ENCODE measurements at places on chromosomes 3 and 15. TPM values are rescaled to one million over a fixed set of nuclear protein-coding genes. Genes with fewer than 3 reads are reported as not detected.
A peak's percentile ranks its signal among the peaks of the same experiment; 100 is the strongest.

- no peak overlapping the region for H3K4me3 ChIP-seq
- H3K27me3 ChIP-seq, result no peaks in the 10 kb centered on the region
- DNase-seq, result no peak
- H3K4me1 ChIP-seq, result no peaks in the 10 kb centered on the region
Measured at GRCh38 chr3:147210676-147211075, 195.7 kb downstream of the ZIC4 start.

GRCh38 chr3:2099028-2099671 is 484 bp downstream of the CNTN4 start:
- H3K27me3 ChIP-seq, result peaks cover 2% of the 10 kb centered on the region
- DNase-seq, result no peak
- H3K36me3 ChIP-seq, result no peaks in the 10 kb centered on the region

- no peak overlapping the region for H3K27ac ChIP-seq
- H3K36me3 ChIP-seq, result no peaks in the 10 kb centered on the region
- no peak overlapping the region for H3K4me3 ChIP-seq
- H3K27me3 ChIP-seq, result no peaks in the 10 kb centered on the region
Measured at GRCh38 chr3:56125358-56126005, 342.8 kb downstream of the ERC2 start.

- no peaks in the 10 kb centered on the region for H3K27me3 ChIP-seq
- H3K4me3 ChIP-seq, result no peak overlapping the region
- H3K4me1 ChIP-seq, result no peaks in the 10 kb centered on the region
Measured at GRCh38 chr15:59933607-59934006, 70.5 kb upstream of the FOXB1 start.

- no peaks in the 10 kb centered on the region for H3K27me3 ChIP-seq
- H3K27ac ChIP-seq, result no peak overlapping the region
- H3K4me1 ChIP-seq, result peaks cover 6% of the 10 kb centered on the region
- peaks cover 4% of the 10 kb centered on the region for H3K36me3 ChIP-seq
- DNase-seq, result no peak
Measured at GRCh38 chr3:186974824-186975313, 44.5 kb downstream of the ST6GAL1 start.

GRCh38 chr15:48719668-48720067 is 74.2 kb upstream of the FBN1 start:
- no peaks in the 10 kb centered on the region for H3K4me1 ChIP-seq
- no peaks in the 10 kb centered on the region for H3K36me3 ChIP-seq
- H3K27me3 ChIP-seq, result no peaks in the 10 kb centered on the region
- no peak for DNase-seq

GRCh38 chr3:100993309-100993708 is at the start of gene ABI3BP:
TSS of gene ABI3BP (minus strand) at chr3:100993421. CDS start at chr3:100993384, 37 bp downstream.
- no peak within 1 kb of the TSS for H3K4me3 ChIP-seq
- no peak for DNase-seq
- no peaks in the 10 kb centered on the region for H3K27me3 ChIP-seq
- H3K4me1 ChIP-seq, result no peaks in the 10 kb centered on the region
- H3K36me3 ChIP-seq, result no peaks in the 10 kb centered on the region

- H3K27me3 ChIP-seq, result no peaks in the 10 kb centered on the region
- no peak overlapping the region for H3K27ac ChIP-seq
- H3K4me3 ChIP-seq, result no peak overlapping the region
- no peaks in the 10 kb centered on the region for H3K4me1 ChIP-seq
- no peak for DNase-seq
- no peaks in the 10 kb centered on the region for H3K36me3 ChIP-seq
Measured at GRCh38 chr15:53133255-53133850, 343.2 kb upstream of the ONECUT1 start.

- H3K27ac ChIP-seq, result no peak overlapping the region
- no peaks in the 10 kb centered on the region for H3K36me3 ChIP-seq
- no peaks in the 10 kb centered on the region for H3K4me1 ChIP-seq
- DNase-seq, result peak; percentile 5
Measured at GRCh38 chr3:135784557-135784956, 181.0 kb upstream of the PPP2R3A start.

DNA sequence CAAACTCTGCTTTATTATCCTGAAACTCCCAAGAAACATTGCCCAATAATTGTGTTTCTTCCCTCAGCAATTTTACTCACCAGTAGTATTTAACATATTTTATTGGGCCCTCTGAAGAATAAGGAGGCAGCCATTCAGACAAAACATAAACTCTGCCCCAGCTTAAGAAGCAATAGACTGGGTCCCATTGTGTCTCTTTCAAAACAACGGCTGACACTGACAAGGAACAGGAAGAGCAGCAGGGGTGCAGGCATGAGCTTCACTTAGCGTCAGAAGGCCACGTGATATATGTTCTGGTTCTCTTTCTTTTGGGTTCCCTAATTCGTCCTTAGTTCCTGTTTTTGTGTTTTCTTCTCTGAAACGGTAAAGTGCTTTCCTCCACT is 242.3 kb downstream of the FHIT start:
- H3K27ac ChIP-seq, result no peak overlapping the region
- no peak for DNase-seq
- no peaks in the 10 kb centered on the region for H3K36me3 ChIP-seq
- no peaks in the 10 kb centered on the region for H3K4me1 ChIP-seq

- no peak overlapping the region for H3K4me3 ChIP-seq
- no peaks in the 10 kb centered on the region for H3K36me3 ChIP-seq
- no peak for DNase-seq
- H3K27ac ChIP-seq, result no peak overlapping the region
Measured at GRCh38 chr3:126033051-126033745, 50.7 kb downstream of the SLC41A3 start.

- no peak for DNase-seq
- H3K27ac ChIP-seq, result no peak overlapping the region
- H3K27me3 ChIP-seq, result no peaks in the 10 kb centered on the region
Measured at GRCh38 chr3:156604642-156605144, 49.8 kb upstream of the SSR3 start.

DNA sequence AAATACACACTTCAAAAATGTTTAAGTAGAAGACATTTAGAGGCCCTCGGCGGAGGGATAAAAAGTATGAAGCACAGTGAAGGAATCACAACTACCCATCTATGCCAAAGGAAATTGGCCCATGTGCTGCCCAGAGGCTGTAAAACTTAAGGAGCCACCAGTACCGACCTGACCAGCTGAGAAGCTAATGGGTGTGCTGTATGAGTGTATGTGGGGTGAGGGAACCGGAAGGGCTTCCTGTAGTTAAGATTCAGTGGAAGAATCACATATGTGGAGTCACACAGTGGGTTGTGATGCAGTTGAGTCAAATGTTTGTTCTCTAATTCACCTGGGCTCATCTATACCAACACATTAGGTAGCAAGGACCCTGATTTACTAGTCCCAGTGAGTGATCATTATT is 516.0 kb upstream of the IL12A start:
- H3K27me3 ChIP-seq, result no peaks in the 10 kb centered on the region
- no peak overlapping the region for H3K27ac ChIP-seq
- H3K4me3 ChIP-seq, result no peak overlapping the region
- no peaks in the 10 kb centered on the region for H3K36me3 ChIP-seq

DNA sequence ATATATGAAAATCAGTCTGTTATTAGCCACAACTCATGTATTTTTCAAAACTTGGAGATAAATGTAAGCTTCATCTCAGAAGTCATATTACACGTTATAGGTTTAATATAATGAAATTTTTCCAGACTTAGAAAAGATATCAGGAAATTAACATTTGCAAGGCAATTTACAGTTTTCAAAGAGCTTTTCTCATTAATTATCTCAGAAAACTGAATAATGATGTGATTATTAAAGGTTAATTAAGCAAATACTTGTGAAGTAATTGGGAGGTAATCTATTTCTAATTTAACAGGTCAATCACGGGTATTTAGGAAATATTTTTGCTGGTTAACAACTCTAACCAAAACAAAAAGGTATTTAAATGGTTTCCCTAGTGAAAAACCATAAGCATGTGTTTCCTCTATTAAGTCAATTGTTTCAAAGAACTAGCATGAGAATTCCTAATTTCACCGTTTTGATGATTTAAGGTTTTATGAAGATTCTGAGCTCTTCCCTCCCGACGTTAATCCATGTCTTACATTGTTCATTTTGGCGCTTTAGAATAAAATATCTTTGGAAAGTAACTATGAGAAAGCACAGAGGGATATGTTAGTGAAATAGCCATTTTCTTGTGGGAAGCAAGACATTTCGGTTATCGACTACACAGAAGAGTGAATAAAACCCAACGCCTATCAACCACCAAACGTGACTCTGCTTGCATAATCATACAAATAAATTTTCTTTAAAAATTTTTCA is 1.5 kb upstream of the NEO1 start:
- H3K27me3 ChIP-seq, result peaks cover 12% of the 10 kb centered on the region
- H3K4me1 ChIP-seq, result no peaks in the 10 kb centered on the region
- H3K36me3 ChIP-seq, result no peaks in the 10 kb centered on the region
- DNase-seq, result no peak

DNA sequence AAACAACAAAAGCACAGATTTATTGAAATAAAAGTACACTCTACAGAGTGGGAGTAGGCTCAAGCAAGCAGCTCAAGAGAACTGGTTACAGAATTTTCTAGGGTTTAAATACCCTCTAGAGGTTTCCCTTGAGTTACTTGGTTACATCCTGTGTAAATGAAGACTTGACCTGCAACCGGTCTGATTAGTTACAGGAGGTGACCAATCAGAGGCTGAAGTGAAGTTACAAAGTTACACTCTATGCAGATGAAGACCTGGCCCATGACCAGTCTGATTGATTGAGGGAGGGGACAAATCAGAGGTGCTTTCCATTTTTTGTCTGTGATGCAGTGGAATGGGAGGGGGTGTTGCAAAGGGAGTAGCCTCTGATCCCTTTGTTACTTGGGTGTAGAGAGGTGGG is 723.4 kb downstream of the ZPLD1 start:
- no peak overlapping the region for H3K27ac ChIP-seq
- H3K36me3 ChIP-seq, result no peaks in the 10 kb centered on the region
- H3K27me3 ChIP-seq, result no peaks in the 10 kb centered on the region
- H3K4me3 ChIP-seq, result no peak overlapping the region
- DNase-seq, result no peak
- no peaks in the 10 kb centered on the region for H3K4me1 ChIP-seq

- H3K27ac ChIP-seq, result no peak overlapping the region
- H3K36me3 ChIP-seq, result no peaks in the 10 kb centered on the region
- peak overlapping the region; percentile 46 for H3K4me3 ChIP-seq
- H3K27me3 ChIP-seq, result peaks cover 9% of the 10 kb centered on the region
- DNase-seq, result no peak
Measured at GRCh38 chr3:151086484-151087456, 1.3 kb downstream of the MED12L start.

GRCh38 chr3:46127503-46127902 is 80.6 kb downstream of the CCR1 start:
- H3K27ac ChIP-seq, result no peak overlapping the region
- H3K4me1 ChIP-seq, result no peaks in the 10 kb centered on the region
- no peak overlapping the region for H3K4me3 ChIP-seq
- no peak for DNase-seq

B3GALNT1 gene
- total RNA-seq, result not detected

CLEC3B gene
- not detected for total RNA-seq

TPRG1 gene
- total RNA-seq, result 3.7 TPM

FAM3D gene
- total RNA-seq, result not detected

IL17RD gene
- total RNA-seq, result 0.05 TPM

C3orf70 gene
- total RNA-seq, result 0.05 TPM

ANKRD34C gene
- total RNA-seq, result not detected

CHL1 gene
- total RNA-seq, result 1.9 TPM

ATP6V1A gene
- total RNA-seq, result 64.5 TPM
